Ovary (tissue), 10 donors: ENCODE measurements at places on chromosomes 1 and 21. TPM values are rescaled to one million over a fixed set of nuclear protein-coding genes. Genes with fewer than 3 reads are reported as not detected.
A peak's percentile ranks its signal among the peaks of the same experiment; 100 is the strongest.

DNA sequence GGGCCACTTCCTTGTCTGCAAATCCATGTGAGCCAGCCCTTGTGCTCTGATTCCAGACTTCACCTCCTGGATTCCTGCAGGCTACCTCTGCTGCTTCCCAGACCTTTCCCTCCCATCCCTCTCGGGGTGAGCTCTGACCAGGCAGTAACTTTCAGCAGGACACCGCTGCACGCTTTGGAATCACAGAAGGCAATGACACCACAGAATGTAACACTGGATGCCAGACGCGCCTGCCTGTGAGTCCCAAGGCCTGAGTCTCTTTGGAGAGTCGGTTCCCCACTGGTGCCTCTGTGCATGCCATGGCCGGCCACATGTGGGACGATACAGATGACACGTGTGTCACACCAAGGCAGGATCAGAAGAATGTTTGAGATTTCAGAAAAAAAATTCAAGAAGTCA, 89.7 kb upstream of the ERRFI1 start:
- DNase-seq, result peak; percentile 36

- DNase-seq, result no peak
These were observed 21.9 kb downstream of the MCOLN2 start for GRCh38 chr1:84975035-84975434.

DNA sequence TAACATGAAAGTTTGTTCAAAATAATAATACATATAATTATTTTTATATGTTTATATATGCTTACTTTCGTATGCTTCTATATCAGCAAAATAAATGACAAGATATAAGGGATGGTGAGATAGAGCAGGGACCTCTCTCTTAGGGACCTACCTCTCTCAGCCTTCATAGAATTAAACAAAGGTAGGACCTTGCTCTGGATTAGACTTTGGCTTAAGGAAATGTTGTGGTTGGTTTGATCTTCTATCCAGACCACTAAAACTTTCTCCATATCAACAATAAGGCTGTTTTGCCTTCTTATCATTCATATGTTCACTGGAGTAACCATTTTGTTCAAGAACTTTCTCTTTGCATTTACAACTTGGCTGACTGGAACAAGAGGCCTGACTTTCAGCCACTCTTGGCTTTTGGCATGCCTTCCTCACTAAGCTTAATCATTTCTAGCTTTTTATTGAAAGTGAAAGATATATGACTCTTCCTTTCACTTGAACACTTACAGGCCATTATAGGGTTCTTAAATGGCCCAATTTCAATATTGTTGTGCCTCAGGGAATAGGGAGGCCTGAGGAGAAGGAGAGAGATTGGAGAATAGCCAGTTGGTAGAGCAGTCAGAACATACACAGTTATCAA, 14.4 kb downstream of the FRRS1 start:
- DNase-seq, result no peak

- DNase-seq, result no peak
These were observed 584.8 kb downstream of the PLA2G4A start for GRCh38 chr1:187413405-187414169.

Gene OR2M3
- 0.11 TPM for total RNA-seq

Gene CRYZ
- total RNA-seq, result 33.2 TPM

- DNase-seq, result no peak
These were observed 177.8 kb downstream of the PSMG1 start for GRCh38 chr21:39005502-39005787.

Gene NR5A2
- total RNA-seq, result 1.5 TPM

Gene GPR37L1
- 0.10 TPM for total RNA-seq

DNA sequence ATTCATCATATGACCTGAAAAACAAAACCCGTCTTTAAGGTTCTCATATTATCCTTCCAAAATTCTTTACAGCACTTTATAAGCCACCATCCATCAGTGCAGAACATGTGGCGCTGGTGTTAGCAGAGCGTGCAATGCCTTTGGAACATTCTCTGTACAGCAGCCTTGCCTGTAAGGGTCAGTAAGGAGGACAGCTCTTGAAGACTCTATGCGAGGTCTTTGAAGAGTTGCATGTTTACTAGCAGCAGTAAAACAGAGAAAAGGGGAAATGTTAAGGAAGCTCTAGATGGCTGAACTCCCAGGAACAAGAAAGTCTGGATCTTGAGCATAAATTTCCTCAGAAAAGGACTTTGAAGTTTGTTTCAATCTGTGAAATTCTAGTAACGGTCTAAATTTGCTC, 365.6 kb downstream of the DUSP10 start:
- DNase-seq, result no peak

GRCh38 chr1:102186536-102186935, 189.8 kb upstream of the OLFM3 start:
- no peak for DNase-seq

DNA sequence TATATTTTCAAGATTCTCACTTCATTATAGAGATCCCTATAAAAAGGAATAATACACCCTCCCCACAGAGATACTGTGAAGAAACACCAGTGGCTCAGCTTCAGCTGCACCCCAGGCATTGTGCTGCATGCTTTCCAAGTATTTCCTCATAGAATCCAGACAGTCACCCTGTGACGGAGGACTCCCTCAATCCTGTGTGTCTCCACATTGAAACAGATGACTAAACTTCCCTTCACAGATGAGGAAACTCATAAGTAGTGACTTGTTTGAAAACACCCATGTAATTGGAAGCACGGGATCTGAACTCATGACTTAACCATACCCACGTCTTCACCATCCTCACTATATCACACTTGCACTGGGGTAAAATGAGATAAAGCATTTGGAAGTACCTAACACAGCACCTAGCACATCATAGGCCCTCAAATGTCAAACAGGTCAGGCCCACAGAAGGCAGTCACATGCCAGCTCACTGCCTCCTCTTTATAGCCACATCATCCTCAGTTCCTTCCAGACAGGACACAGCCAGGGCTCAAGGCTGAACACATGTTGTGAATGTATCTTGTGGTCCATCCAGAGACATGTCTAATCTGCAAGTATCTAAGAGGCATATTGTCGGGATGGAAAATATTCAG, 55.2 kb downstream of the GPR161 start:
- no peak for DNase-seq

Gene C1orf226
- total RNA-seq, result 1.2 TPM

Gene CD53
- 8.0 TPM for total RNA-seq

DNA sequence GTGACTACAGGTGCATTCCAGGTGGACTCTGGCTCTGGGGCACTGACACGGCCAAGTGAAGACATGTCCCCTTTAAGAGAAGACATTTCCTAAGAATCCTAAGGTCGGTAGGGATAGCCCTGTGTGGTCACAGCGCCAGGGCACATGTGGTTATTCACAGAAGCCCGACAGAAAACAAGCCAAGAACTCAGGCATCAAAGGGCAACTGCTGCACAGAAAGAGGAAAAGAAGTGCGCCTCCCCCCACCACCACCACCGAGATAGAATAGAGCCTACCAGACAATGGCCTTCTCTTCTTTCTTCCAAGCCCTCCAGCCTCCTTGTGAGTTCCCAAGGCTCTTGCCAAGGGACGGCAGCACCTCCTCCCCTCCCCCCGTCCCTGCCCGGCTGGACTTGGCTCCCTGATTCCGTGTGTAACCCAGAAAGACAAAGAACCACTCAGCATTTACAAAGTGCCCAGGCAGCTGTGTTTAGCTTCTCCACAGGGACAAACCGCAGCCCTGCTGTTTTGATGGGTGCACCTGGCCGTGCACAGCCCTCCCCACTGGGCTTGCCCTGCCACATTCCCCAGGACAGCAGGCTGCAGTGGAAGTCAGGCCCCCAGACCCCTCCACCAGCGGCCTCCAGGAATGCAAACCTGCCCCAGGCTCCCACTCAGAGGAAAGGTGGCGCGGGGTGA, 30.2 kb downstream of the TMPRSS2 start:
- DNase-seq, result no peak

Gene GBP6
- total RNA-seq, result 0.23 TPM

DNA sequence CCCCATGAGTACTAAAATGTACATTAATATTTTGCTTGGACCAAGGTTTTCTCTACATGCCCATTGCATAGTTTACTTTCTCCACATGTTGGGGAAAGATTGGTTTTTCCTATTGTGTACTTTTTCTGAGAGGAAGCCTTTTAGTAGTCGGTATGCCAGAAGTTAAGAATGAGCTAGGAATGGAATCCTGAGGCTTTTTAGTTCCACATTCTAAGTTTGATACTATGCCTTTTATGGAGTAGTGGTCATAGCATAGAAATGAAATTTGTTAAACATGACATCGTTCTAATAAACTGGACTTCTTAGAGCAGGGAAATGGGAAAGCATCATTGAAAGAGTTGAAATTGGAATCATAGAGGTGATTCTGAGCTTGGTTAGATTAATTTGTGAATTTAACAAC, 64.3 kb downstream of the BCL9 start:
- DNase-seq, result no peak

Gene CDC20
- 0.50 TPM for total RNA-seq

- DNase-seq, result no peak
These were observed 32.1 kb downstream of the EPHX1 start for GRCh38 chr1:225842074-225842473.

DNA sequence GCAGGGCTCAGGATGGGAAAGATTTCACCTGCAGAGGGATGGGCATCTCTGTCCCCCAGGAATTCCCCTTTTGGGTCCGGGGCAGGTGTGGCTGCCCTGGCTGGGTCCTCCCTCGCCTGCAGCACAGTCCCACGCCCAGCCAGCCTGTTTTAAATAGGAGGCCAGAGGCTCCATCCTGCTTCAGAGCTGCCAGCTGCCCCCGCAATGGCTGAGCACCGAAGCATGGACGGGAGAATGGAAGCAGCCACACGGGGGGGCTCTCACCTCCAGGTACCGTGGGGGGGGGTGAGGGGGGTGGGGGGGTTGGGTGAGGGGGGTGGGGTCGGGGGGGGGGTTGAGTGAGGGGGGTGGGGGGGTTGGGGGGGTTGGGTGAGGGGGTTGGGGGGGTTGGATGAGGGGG, 3.6 kb downstream of the SCNN1D start:
- no peak for DNase-seq

Gene SH3D21
- total RNA-seq, result 8.7 TPM

Gene NCMAP
- not detected for total RNA-seq

- DNase-seq, result no peak
These were observed 3.5 kb upstream of the LHX9 start for GRCh38 chr1:197913495-197914276.

Gene PLA2G5
- 119 TPM for total RNA-seq

DNA sequence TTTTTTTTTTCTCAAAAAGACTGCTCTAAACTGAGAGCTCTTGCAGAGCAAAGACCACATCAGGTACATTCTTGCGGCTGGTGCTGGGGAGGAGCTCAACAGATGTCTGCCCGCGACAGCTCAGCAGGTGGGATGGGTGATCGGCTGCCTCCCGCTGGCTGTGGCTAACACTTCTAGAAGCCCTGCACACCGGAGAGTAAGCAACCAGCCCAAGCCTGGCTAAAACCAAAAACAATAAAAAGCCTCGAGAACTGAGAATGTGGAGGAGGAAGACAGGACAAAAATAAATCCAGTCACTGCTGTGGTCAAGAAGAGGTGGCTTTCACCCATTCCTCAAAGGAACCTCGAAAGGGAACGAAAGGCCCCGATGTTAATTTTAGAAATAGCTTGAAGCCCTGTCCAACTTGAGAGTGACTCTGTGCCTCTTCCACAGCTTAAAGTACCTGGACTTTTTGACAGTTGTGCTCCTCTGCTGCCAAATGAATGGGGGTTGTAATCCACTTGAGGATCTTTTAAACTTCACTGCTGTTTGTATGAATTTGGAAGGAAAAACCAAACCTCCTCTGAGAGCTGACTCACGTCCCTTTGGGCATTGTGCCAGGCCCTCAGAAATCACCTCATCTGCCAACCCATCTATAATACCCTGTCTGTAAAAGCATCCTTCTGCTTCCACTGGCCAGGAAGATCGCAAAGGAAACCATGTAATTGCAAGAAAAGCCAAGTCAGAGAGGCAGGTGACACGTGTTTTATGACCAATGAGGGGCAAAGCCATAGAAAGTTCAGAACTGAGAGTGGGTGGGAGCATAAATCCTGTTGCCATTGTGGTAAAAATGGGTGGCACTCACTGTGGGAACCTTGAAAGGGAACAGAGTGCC, 78.6 kb downstream of the KCNN3 start:
- no peak for DNase-seq

Gene PODN
- 228 TPM for total RNA-seq

- peak; percentile 48 for DNase-seq
These were observed 29.4 kb upstream of the CSF1 start for GRCh38 chr1:109880971-109881894.
